ENCODE measurements at places on chromosomes 12 and 14.
A peak's percentile ranks its signal among the peaks of the same experiment; 100 is the strongest.

- peak; percentile 91 for DNase-seq
These were observed 1.7 kb upstream of the SOCS2 start for GRCh38 chr12:93570552-93571364.

GRCh38 chr14:99512571-99513182 is 31.5 kb downstream of the CCNK start:
- no peak for DNase-seq

DNA sequence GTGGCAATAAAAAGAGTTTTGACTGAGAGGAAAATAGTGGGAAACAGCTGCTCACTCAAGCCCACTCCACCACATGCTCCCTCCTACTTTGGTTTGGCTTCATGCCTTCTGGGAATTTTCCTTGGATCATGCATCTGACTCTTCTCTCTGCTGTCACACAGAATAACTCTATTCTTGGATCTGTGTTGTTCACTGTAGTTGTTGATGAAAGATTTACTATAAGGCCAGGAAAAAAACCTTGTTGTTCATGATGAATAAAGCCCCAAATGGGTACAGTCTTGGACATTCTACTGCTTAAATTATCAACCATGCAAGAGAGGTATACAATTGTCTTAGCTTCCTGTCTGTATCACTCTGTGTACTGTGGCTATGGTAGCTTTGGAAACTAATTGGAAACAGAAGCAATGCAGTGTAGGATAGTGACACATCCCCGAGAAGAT is 70.5 kb downstream of the TMX1 start:
- no peak for DNase-seq

DNA sequence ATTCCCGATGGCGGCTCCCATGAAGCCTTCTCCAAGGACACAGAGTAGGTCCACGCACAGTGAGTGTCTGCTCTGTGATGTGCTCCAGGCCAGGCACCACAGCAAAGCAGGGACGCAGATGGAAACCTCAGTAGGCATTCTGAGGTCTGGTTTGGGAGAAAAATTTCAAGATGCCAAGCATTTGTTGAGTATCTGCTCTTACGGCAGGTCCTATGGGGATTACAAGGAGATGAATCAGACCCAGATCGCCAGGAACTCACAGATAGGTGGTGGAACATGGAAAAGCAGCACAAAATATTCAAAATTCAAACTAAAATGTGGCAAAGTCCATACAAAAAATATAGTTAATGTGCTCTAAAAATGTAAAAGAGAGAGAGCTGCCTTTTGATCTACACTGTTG is 684.9 kb upstream of the TMEM132C start:
- no peak for DNase-seq

- DNase-seq: no peak
These were observed 164.3 kb upstream of the NOS1 start for GRCh38 chr12:117525766-117526165.

DNA sequence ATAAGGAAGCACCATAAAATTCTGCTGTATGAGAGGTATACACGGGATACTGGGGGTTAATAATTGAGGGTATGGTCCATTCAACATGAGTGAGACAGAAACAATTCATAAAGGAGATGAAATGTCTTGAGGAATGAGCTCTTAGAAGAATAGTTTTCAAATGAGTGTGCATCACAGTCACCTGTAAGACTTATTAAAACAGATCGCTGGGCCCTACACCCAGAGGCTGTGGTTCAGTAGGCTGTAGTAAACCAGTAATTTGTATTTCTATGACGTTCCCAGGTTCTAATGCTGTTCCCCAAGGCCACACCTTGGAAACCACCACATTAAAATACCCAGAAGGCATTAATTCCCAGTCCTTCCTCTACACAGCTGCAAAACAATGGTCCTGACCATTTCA is 49.6 kb downstream of the CAND1 start:
- DNase-seq: no peak

GRCh38 chr12:131106349-131106941 is 152.7 kb downstream of the ADGRD1 start:
- DNase-seq: no peak

Measured in CD4-positive, alpha-beta T cell treated with Interleukin-15 for 1 hour (primary cell).